ENCODE measurements at places on chromosomes 3 and 15. TPM values are rescaled to one million over a fixed set of nuclear protein-coding genes. Genes with fewer than 3 reads are reported as not detected.

The OSBPL10 gene
- total RNA-seq = 1.4 TPM

The PBRM1 gene
- total RNA-seq = 24.5 TPM

The HPS3 gene
- total RNA-seq = 3.1 TPM

The MCTP2 gene
- 2.0 TPM for total RNA-seq

The BNC1 gene
- not detected for total RNA-seq

The SERPINI2 gene
- total RNA-seq = not detected
